Kidney glomerular epithelial cell (primary cell): ENCODE measurements at places on chromosomes 6 and 20.

DNA sequence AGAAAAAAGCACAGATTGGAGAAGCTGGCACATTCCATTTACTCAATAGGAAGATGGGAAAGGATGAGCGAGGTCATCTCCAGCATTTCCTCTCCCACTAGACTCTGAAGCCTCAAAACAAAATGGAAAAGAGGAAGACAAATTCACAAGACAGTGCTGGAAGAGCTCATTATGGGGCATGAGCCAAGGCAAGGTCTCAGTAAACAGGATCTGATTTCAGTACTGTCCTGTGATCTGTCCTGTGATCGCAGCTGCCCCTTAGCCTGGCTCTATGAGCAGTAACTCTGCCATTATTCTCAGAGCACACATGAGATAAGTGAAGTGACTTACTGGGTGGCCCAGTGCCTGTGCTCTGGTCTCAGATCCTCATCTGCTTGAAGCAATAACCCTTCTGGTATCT lies 68.1 kb upstream of the SLC4A11 start:
- DNase-seq: no peak

GRCh38 chr6:71387179-71387578 lies 98.6 kb downstream of the OGFRL1 start:
- no peak for DNase-seq

- DNase-seq: peak; percentile 65
These were observed 394 bp downstream of the AKAP12 start for GRCh38 chr6:151240036-151240685.

DNA sequence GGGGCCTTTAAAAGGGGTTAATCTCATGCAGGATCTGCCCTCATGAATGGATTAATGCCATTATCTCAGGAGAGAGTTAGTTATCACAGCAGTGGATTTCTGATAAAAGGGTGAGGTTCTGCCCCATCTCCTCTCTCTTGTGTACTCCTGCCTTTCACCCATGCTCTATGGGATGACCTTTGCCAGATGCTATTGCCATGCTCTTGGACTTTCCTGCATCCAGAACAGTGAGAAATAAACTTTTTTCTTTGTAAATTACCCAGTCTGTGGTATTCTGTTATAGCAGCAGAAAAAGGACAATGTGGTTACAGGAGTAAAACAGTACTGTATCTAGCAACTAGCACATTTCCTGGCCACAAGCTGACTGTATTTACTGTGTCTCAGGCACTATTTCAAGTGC lies 58.0 kb upstream of the CCN2 start:
- no peak for DNase-seq

DNA sequence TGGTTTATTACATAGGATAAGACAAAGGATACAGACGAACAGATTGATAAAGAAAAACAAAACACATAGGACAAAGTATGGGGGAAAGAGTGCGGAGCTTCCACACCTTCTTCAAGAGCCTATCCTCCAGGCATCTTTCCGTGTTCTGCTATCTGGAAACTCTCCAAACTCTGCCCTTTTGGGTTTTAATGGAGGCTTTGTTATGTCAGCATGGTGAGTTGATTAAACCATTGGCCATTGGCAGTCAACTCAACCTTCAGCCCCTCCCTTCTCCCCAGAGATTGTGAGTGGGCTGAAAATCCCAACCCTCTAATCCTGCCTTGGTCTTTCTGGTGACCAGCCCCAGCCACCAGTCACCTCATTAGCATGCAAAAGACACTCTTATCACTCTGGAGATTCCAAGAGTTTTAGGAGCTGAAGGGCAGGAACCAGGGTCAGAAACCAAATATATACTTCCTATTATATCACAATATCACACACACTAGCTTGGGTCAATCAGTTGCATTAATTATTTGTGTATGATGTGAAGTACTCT lies 23.8 kb downstream of the HLA-DOB start:
- no peak for DNase-seq

GRCh38 chr6:36949636-36950035 lies 4.9 kb upstream of the PI16 start:
- no peak for DNase-seq

DNA sequence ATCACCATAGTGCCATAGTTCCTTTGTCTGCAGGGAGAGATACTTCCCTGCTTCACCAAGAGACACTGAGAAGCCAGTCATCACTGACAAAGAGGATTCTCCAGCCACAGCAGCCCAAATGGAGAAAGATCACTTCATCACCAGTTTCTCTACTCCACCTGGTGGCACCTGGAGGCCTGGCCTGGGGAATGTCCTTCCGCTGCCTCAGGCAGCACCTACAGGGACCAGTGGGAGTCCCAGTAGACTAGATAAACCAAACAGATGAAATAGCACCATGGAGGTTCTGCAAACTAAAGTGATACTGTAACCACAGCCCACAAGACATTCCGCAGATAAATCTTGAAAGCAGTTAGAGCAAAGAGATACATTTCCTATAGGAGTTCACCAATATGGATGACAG lies 266.5 kb downstream of the C6orf118 start:
- no peak for DNase-seq

DNA sequence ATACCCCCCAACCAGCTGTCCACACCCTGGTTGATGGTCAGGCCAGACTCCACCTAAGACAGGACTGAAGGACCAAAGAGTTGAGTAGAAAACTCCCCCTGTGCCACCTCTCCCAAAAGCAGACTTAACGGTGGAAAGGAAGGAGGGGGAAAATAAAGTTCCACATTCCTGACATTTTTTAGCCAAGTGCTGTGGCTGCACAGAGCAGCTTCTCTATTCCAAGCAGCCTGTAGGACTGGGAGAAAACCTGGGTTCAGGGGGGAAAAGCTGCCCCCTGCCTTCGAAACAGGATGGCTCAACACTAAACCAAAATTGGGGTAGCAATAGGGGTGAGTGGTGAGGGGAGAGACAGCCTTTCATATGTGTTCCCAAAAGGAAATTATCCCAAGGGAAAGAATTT lies 3.6 kb downstream of the TRAM2 start:
- peak; percentile 52 for DNase-seq

- no peak for DNase-seq
These were observed 178.4 kb upstream of the AGPAT4 start for GRCh38 chr6:161452241-161452640.

- peak; percentile 41 for DNase-seq
These were observed at the start of gene PRSS35 for GRCh38 chr6:83511901-83512681. Gene PRSS35 (plus strand): TSS chr6:83512534. CDS start chr6:83523442, 10,908 bp downstream.

GRCh38 chr6:107032051-107032450 lies 4.1 kb downstream of the MTRES1 start:
- DNase-seq: no peak

- no peak for DNase-seq
These were observed 257.4 kb downstream of the MAFB start for GRCh38 chr20:40431611-40432010.

DNA sequence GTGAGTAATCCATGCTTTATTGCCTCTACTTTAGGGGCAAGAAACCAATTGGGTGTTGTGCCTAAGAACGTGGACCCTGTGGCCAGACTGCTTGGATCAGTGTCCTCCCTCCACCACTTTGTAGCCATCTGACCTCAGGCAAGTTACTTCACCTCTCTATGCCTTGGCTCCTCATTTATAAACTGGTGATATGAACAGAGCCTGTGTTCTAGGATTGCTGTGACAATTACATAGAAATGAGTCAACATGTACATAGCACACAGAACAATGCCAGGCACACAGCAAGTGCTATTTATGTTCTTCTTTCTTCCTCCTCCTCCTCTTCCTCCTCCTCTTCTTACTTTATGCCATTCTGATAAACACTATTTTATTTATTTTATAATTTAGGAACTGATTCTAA lies 339.4 kb downstream of the CD83 start:
- no peak for DNase-seq

DNA sequence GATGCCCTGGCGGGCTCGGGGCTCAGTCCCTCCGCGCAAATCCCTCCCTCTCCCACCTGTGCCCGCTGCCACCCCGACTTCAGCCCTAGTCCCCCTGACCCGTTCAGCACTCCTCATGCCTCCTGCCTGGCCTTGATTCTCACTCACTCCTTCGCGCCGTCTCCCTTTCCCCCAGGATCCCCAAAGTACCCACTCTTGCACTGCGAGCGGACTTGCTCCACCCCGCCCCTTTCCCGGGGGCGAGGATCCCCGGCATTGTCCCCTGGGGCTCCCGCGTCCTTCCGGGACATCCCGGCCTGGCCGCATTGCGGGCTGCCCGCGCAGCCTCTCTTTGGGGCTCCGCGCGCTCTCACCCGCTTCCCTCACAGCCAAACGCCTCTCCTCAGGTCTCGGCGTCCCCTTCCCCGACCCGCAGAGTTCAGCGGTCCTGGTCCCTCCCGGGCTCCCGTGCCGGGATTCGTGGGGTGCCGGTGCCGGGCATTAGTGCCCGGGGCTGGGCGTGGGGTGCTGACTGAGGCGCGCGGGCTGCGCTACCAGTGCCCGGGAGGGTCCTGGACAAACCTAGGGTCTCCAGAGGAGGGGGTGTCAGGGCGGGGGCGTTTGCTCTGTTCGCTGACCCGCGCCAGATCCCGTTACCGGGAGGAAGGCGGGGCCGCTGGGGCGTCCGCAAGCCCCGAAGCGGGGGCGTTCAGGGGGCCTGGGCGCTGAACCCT lies 45.5 kb upstream of the SUPT3H start:
- no peak for DNase-seq

DNA sequence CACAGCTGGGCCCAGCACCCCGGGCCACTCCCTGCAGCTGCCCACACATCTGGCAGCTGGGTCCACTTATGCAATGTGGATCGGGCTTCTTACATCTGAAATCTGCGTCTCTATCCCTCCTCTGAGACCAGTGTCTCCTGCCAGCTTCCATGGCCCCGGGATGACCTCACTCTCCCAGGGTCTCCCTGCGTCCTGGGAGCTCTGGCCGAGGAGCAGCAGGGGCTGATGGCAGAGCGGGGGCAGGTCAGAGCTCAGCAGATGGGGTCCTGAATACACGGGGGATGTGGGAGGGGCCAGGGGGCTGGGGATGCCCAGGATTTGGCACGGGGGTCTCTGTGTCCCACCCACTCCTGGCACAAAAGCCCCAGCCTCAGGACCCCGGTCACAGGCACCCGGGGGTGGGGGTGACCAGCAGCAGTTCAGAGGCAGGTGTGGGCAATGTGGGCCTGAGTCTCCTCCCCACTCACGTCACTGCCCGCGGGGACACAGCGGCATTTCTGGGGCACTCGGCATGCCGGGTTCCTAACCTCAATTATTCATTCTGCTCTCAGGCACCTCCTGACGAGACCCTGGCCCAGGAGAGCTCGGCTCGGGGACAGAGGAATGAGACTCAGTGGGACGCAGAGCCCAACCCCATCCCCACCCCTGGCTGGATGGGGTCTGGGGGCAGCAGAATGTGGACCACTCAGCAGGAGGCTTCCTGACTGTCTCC lies 16.4 kb downstream of the CHRNA4 start:
- no peak for DNase-seq

GRCh38 chr6:35602133-35602946 lies 86.4 kb downstream of the FKBP5 start:
- peak; percentile 36 for DNase-seq

DNA sequence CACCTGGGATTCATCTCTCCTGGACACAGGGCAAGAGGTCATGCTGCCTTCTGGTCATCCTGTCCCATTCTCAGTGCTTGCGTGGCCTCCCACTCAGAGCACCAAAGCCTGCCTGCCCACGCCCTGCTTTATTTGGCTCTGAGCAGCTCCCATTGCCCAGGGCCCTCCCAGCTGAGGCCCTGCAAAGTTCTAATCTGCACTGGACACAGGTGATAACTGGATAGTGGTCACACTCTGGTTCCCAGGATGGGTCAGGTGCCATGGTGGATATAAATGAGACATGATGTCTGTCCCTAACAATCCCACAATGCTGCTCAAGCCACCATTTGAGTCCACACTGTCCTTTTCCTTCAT lies 39.5 kb downstream of the CPXM1 start:
- DNase-seq: no peak

- DNase-seq: no peak
These were observed 27.3 kb downstream of the RIMS1 start for GRCh38 chr6:71913444-71914234.

DNA sequence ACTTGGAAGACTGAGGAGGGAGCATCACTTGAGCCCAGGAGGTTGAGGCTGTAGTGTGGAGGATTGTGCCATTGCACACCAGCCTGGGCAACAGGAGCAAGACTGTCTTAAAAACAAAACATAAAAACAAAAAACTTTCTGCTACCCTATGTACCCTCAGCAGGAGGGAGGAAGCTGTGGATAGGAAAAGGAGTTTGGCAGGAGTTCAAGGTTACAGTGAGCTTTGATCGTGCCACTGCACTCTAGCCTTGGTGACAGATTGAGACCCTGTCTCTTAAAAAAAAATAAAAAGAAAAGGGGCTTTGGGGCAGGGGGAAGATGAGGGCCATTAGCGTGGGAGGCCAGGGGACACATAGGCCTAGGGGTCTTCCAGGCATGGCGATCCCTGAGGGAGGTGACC lies 135.7 kb downstream of the DHX35 start:
- no peak for DNase-seq

DNA sequence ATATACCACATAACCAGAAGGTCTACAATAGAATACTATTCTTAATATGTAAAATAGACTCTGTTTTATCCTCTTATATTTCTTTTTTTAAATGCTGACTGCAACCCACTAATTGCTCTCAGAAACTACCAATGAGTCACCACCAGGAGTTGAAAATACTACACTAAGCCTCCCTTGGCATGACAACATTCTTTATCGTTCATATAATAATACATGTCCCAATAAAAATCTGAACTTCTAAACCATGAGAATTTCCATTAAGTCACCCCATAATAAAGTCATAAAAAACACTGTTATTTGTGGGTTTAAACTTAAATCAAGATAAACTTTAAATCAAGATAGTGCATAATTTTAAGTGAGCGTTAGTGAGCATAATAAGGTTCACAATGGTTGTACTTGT lies 4.2 kb downstream of the HACE1 start:
- DNase-seq: peak; percentile 59

GRCh38 chr6:166394036-166394892 lies 11.5 kb upstream of the MPC1 start:
- DNase-seq: no peak

- DNase-seq: no peak
These were observed 32.5 kb upstream of the DLGAP4 start for GRCh38 chr20:36273414-36274180.

- DNase-seq: no peak
These were observed 134.3 kb downstream of the ISM1 start for GRCh38 chr20:13355411-13355810.

GRCh38 chr6:11393713-11394627 lies 143.6 kb upstream of the TMEM170B start:
- peak; percentile 69 for DNase-seq

- DNase-seq: no peak
These were observed 68.5 kb downstream of the DNAH8 start for GRCh38 chr6:38783443-38784228.

GRCh38 chr6:12172572-12172971 lies 117.6 kb upstream of the EDN1 start:
- DNase-seq: no peak

DNA sequence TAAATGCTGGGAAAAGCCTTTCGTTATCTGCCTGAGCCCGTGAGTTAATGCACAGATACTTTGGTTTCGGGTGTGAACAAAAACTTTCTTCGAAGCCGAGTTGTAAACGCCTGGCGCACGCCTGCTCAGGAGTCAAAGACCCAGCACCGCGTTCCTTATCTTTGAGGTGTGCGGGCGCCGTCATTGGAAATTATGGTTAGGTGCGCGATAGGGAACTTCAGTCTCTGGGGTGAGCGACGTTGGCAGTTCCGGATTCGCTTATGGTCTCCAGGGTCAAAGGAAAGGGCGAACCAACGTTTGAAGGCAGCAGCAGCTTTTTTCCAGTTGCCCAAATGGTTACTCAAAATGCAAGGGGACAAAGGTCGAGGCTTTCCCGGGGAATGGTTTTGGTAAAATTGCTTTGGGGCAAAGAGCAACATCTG lies 853 bp downstream of the SLC22A3 start:
- no peak for DNase-seq

GRCh38 chr6:108581932-108582475 lies 21.3 kb downstream of the FOXO3 start:
- no peak for DNase-seq

GRCh38 chr6:124356276-124356810 lies 552.7 kb downstream of the NKAIN2 start:
- DNase-seq: no peak
